Thoracic aorta endothelial cell (primary cell): ENCODE measurements at places on chromosomes 1 and 21. TPM values are rescaled to one million over a fixed set of nuclear protein-coding genes. Genes with fewer than 3 reads are reported as not detected.

The CFAP141 gene
- not detected in 2 replicates for total RNA-seq

The FCRL6 gene
- total RNA-seq = not detected in 2 replicates

The AMPD1 gene
- not detected in 2 replicates for total RNA-seq

The SAMD13 gene
- total RNA-seq = 2.8 and 3.2 TPM in 2 replicates

The CCDC185 gene
- total RNA-seq = not detected in 2 replicates

The ADGRB2 gene
- 0.79 and 0.80 TPM in 2 replicates for total RNA-seq

The MCOLN3 gene
- total RNA-seq = not detected in 2 replicates

The LCE1B gene
- total RNA-seq = 0.22 TPM in 1 of 2 replicates, not detected in the other

The CCT3 gene
- 564 and 587 TPM in 2 replicates for total RNA-seq
